SK-N-SH (cell line): ENCODE measurements at places on chromosomes 11 and 22. TPM values are rescaled to one million over a fixed set of nuclear protein-coding genes. Genes with fewer than 3 reads are reported as not detected.

Gene HOATZ
- polyA plus RNA-seq = 4.4 and 4.9 TPM in 2 replicates

DNA sequence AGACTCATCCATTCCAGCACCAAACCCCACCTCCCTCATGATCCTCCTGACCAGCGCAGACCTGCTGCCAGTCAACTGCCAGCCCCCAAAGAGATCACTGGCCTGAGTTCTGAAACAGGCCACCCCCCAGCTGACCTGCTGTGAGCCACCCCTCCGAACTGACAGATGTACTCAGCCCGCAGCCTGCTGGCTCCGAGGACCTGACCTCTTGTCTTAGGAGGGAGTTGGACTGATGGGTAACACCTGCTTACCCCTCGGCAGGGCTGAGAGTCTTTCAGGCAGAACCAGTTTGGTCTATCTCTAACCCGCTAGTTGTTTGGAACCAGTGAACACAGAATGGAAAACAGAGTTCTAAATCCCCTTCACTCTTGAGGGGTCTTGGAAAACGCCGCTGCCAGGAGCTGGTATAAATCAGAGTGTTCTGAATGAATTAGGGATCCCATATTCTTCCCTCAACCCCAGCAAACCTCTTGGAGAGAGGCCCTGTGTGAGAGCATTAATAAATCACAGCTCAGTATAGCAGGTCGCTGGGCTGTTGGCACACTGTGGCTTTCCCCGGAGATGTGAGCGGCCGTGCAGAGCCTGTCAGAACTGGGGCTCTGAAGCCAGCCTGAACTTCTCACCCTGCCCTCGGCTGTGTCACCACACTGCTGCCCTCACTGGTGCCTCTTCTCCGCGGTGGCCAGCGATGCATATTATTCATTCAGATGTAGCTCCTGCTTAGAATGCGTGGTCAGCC, 165.1 kb upstream of the NCAM1 start:
- no peaks in the 10 kb centered on the region for H3K4me1 ChIP-seq
- no peak overlapping the region for H3K27ac ChIP-seq
- no peaks in the 10 kb centered on the region for H3K27me3 ChIP-seq

GRCh38 chr22:19795617-19796008, 35.0 kb downstream of the TBX1 start:
- no peaks in the 10 kb centered on the region for H3K36me3 ChIP-seq
- no peak overlapping the region for H3K4me3 ChIP-seq
- DNase-seq = no peak
- H3K27ac ChIP-seq = no peak overlapping the region
- peaks cover 17% of the 10 kb centered on the region for H3K4me1 ChIP-seq

DNA sequence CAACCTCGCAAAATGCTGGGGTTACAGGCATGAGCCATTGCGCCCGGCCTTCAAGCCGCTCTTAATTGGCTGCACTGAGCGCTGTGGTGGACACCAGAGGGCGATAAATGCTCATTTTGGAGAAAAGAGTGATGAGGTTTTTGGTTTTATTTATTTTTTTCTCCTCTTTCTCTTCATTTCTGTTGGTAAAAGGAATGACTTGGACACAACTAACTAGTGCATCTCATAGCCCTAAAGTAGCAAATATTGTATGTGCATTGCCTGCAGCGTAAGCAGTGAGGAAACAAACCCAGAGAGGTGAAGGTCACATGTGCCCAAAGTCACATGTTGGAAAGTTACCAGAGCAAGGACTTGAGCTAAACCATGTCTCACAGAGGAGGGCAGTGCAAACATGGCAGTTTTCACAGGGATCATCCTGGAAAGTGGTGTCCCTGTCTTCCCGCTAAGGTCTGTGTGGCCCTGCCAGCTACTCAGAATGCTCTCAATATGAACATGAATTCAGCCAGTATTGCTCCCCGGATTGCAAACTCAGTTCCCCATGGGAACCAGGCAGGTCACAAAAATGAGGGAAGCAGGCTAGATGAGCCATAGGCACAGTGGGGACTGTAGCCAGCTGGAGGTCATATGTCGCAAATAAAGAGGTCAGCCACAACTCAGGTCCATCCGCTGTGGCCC, 8.6 kb upstream of the CD82 start:
- H3K4me1 ChIP-seq = no peaks in the 10 kb centered on the region
- H3K27me3 ChIP-seq = no peaks in the 10 kb centered on the region
- H3K4me3 ChIP-seq = no peak overlapping the region
- H3K27ac ChIP-seq = no peak overlapping the region
- no peak for DNase-seq
- no peaks in the 10 kb centered on the region for H3K36me3 ChIP-seq

DNA sequence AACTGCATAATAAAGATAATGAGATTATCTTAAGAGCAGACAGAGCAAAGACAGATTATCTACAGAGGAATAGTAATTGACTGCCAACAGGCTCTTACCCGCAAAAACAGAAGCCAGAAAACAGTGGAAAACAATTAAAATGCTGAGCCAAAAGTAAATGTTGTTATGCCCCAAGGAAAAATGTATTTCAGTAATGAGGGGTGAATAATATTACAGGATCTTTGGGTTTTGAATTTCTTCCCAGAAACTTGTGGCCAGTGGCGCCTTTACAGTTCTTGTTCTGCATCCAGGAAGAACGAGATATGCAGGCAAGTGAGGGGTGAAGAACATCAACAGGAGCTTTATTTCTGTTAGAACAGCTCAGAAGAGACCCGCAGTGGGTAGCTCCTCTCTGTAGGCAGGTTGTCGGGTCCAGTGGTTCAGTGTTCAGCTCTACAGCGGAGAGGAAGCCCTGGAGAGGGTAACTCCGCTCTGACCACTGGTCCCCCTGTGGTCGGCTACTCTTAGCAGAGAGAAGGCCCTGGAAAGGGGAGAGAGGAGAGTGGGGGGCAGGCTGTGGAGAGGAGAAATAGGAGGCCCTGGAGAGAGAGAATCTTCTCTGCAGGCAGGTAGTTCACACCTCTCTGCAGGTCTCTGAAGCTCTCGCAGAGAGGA, 51.8 kb upstream of the SC5D start:
- DNase-seq = peak; percentile 47
- H3K27me3 ChIP-seq = no peaks in the 10 kb centered on the region; the same call in 1 of the 2 replicates
- no peaks in the 10 kb centered on the region for H3K36me3 ChIP-seq
- H3K4me1 ChIP-seq = no peaks in the 10 kb centered on the region
- H3K27ac ChIP-seq = peak overlapping the region; percentile 74

- no peak overlapping the region for H3K27ac ChIP-seq
- H3K27me3 ChIP-seq = no peaks in the 10 kb centered on the region
- DNase-seq = no peak
- no peaks in the 10 kb centered on the region for H3K36me3 ChIP-seq
Measured at GRCh38 chr11:120055646-120056045, 82.3 kb downstream of the TRIM29 start.

GRCh38 chr11:73187854-73188253, 30.2 kb upstream of the P2RY2 start:
- no peaks in the 10 kb centered on the region for H3K36me3 ChIP-seq
- DNase-seq = no peak
- no peaks in the 10 kb centered on the region for H3K27me3 ChIP-seq
- no peaks in the 10 kb centered on the region; the same call in 1 of the 2 replicates for H3K4me1 ChIP-seq
- H3K4me3 ChIP-seq = no peak overlapping the region
- no peak overlapping the region for H3K27ac ChIP-seq
